Activated naive CD4-positive, alpha-beta T cell treated with anti-CD3 and anti-CD28 coated beads, Interleukin-2, amount 50 U/mL, for 16 hours (primary cell): ENCODE measurements at places on chromosomes 2 and 18.

DNA sequence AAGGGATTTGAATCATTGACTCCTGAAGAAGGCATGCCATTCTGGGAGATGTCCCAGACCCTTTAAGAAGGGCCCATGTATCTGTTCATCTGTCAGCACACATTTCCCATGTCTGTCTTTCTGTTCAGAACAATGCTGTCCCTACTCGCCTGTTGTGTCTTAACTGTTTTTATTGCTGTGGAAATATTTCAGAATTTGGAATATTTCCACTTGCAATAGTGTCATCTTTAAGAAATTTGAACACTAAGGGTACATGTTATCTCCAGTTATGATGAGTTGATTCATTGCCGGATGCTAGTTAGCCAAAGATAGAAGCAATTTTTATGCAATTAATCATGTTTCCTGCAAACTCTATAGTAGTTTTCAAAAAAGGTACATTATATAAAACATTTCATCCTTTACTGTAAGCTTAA, 36.9 kb upstream of the NT5C1B start:
- DNase-seq: no peak

- no peak for DNase-seq
These were observed 46.4 kb downstream of the HEATR5B start for GRCh38 chr2:37037771-37038170.

DNA sequence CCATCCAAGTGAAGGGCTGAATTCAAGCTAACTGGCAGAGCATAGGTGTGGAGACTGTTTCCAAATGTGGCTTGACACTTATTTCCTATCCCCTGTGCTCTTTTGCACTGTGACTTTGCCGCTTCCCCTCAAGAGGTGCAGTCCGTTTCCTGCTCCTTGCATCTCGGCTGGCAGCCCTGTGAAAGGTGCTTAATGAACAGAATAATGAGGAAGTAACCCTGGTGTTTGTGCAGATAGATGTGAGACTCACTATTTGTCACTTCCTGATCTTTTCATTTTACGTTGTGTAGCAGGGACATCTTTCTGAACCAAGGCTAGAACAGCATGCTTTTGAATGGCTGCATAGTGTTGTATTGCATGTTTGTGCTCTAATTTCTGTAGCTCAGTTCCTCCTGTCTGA, 60.8 kb downstream of the CEP192 start:
- no peak for DNase-seq

- no peak for DNase-seq
These were observed 1462.8 kb upstream of the LRRTM1 start for GRCh38 chr2:81767187-81767912.

- DNase-seq: no peak
These were observed 231.9 kb downstream of the RND3 start for GRCh38 chr2:150255528-150255927.

GRCh38 chr2:68088940-68089339, 26.1 kb upstream of the C1D start:
- DNase-seq: no peak

GRCh38 chr2:48790407-48791170, 35.1 kb upstream of the LHCGR start:
- DNase-seq: no peak

- DNase-seq: no peak
These were observed 740 bp downstream of the CHMP3 start for GRCh38 chr2:86562485-86562921.

- DNase-seq: no peak
These were observed 8.6 kb downstream of the NDUFS1 start for GRCh38 chr2:206150631-206151030.

GRCh38 chr2:169702996-169703395, 8.7 kb downstream of the PHOSPHO2 start:
- DNase-seq: no peak

- DNase-seq: no peak
These were observed 22.1 kb upstream of the PXDN start for GRCh38 chr2:1766425-1766824.

DNA sequence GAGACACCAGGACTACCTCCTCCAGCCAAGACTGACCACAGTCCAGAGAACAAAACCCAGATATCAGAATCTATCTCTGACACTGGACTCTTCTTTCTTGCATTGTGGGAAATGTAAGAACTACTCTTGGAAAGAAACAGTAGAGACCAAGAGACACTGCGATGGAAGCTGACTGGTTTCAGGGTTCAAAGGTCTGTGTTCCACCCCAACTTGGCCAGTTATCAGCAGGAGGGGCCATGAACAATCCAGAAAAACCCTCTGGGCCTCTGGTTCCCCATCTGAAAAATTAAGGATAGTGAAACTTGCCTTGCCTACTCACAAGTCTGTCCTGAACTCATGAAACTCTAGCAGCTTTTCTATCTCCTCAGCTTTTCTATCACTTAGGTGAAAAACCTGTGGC, 166.5 kb downstream of the SUCLG1 start:
- DNase-seq: no peak

GRCh38 chr2:113407446-113408099, 29.9 kb upstream of the ZNG1B start:
- no peak for DNase-seq

- DNase-seq: no peak
These were observed 82.6 kb downstream of the ZNF532 start for GRCh38 chr18:58947136-58947732.
